ENCODE measurements at places on chromosomes 16 and 17. TPM values are rescaled to one million over a fixed set of nuclear protein-coding genes. Genes with fewer than 3 reads are reported as not detected.

GRCh38 chr16:11583889-11584565 is 2.7 kb downstream of the LITAF start:
- H3K27ac ChIP-seq, result peak overlapping the region; percentile 90
- H3K36me3 ChIP-seq, result no peaks in the 10 kb centered on the region
- H3K4me1 ChIP-seq, result peaks cover 2% of the 10 kb centered on the region
- H3K27me3 ChIP-seq, result no peaks in the 10 kb centered on the region
- DNase-seq, result no peak

- H3K36me3 ChIP-seq, result no peaks in the 10 kb centered on the region
- DNase-seq, result no peak
- no peaks in the 10 kb centered on the region for H3K27me3 ChIP-seq
- H3K4me3 ChIP-seq, result no peak overlapping the region
- no peaks in the 10 kb centered on the region for H3K4me1 ChIP-seq
These were observed 85.5 kb downstream of the GSG1L start for GRCh38 chr16:27977966-27978365.

DNA sequence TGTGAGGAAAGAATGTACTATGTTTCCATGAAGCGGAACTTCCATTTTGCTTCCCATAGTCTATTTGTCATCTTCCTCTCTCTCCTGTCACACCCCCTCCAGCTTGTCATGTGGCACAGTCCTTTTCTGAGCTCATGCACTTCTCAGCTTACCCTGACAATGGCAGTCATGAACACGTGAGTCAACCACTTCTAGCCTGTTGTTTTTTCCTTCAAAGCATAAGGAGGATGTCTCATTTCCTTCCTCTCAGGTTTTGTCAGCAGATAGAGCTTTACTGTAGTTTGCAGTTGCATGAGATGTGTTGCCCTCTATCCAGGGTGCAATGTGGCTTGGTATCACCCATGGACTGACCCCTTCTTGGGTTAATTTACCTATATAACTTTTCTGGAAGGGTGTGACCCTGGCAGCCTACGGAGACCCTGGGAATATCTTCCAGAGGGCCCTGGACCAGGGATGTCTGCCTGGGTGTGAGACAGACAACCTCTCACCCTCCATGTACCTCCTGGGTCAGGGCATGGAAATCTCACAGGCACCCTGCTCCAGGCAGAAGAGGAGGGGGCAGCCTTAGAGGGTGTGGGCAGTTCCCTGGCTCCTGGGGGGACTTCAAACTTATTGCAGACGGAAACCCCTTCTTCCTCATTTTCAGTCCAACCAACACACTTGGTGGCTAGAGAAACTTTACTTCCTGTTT is 4.0 kb upstream of the ZNF267 start:
- no peak overlapping the region for H3K4me3 ChIP-seq
- H3K36me3 ChIP-seq, result no peaks in the 10 kb centered on the region
- no peak overlapping the region for H3K27ac ChIP-seq
- peak; percentile 66 for DNase-seq
- no peaks in the 10 kb centered on the region for H3K4me1 ChIP-seq

Gene CLEC10A
- 0.37 TPM for total RNA-seq
